ENCODE measurements at places on chromosomes 3 and 15.

GRCh38 chr3:5004319-5005152 is 25.3 kb downstream of the BHLHE40 start:
- no peak for DNase-seq

GRCh38 chr3:5059782-5060181 is 62.3 kb upstream of the ARL8B start:
- DNase-seq, result no peak

DNA sequence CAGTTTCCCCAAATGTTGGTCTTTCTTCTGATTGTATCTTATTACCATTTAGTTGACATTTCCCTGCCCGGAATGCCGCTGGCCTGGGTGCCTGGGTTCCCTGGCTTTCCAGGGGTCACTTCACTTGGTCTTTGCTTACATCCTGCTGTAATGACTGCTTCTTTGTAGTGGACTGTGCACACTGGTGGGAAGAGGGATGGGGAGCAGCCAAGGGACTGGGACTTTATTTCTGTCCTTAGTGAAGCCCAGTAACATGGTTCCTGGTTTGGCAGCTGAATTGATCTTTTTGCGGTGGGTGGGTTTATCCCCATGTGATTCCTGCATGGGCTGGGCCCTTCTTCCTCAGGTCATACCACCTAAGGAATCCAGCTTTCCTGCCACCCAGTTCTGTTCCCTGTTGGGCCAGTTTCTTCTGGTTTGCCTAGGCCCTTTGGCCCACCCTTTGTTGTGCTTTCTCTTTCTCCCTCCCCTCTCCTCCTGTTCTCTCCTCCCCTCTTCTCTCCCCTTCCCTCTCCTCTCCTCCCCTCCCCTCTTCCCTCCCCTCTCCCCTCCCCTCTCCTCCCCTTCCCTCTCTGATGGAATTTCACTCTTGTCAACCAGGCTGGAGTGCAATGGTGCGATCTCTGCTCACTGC is 41.9 kb downstream of the TRIM71 start:
- no peak for DNase-seq

DNA sequence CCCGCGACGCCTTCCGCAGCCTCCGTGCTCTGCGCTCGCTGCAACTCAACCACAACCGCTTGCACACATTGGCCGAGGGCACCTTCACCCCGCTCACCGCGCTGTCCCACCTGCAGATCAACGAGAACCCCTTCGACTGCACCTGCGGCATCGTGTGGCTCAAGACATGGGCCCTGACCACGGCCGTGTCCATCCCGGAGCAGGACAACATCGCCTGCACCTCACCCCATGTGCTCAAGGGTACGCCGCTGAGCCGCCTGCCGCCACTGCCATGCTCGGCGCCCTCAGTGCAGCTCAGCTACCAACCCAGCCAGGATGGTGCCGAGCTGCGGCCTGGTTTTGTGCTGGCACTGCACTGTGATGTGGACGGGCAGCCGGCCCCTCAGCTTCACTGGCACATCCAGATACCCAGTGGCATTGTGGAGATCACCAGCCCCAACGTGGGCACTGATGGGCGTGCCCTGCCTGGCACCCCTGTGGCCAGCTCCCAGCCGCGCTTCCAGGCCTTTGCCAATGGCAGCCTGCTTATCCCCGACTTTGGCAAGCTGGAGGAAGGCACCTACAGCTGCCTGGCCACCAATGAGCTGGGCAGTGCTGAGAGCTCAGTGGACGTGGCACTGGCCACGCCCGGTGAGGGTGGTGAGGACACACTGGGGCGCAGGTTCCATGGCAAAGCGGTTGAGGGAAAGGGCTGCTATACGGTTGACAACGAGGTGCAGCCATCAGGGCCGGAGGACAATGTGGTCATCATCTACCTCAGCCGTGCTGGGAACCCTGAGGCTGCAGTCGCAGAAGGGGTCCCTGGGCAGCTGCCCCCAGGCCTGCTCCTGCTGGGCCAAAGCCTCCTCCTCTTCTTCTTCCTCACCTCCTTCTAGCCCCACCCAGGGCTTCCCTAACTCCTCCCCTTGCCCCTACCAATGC is 2.0 kb downstream of the ISLR start:
- DNase-seq, result no peak

DNA sequence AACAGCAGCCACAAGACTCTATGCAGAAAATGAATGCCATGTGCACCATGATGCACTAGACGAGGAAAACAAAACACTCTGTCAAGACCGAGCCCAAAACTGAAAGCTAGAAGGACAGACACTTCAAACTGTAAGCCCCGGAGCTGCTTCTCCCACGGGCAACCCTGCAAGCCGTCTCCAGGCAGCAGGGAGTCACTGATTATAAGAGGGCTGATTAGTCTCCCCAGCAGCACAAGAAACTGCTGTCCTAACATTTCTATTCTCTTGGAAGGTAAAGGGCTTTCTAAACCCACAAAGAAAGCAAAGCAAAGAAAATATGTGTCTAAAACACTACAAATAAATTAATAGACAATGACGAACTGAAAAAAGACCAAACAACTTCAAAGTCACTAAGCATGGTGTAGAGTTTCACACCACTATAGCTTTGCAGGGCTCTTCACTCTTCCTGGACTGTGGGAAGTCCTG is 15.5 kb downstream of the TBC1D2B start:
- DNase-seq, result no peak

GRCh38 chr3:188417271-188417696 is 263.3 kb downstream of the LPP start:
- DNase-seq, result no peak

DNA sequence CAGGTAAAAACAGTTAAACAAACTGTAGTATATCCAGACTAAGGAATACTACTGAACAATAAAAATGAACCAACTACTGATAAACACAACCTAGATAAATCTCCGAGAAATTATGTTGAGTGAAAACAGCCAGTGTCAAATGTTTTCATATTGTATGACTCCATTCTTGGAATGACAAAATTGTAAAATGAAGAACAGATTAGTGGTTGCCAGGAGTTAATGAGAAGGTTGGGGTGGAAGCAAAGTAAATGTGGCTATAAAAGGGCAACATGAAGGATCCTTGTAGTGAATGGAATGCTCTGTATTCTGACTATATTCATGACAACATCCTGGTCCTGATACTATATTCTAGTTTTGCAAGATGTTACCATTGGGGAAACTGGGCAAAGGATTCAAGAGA is 27.5 kb upstream of the ACKR4 start:
- no peak for DNase-seq

GRCh38 chr3:188471723-188472122 is 317.8 kb downstream of the LPP start:
- no peak for DNase-seq

- no peak for DNase-seq
Measured at GRCh38 chr3:186439725-186440124, 77.7 kb upstream of the DGKG start.

- DNase-seq, result no peak
Measured at GRCh38 chr3:42855219-42855546, 20.5 kb downstream of the CYP8B1 start.

GRCh38 chr3:8220291-8220690 is 281.3 kb upstream of the LMCD1 start:
- DNase-seq, result no peak

- DNase-seq, result no peak
Measured at GRCh38 chr3:194315965-194316361, 35.2 kb downstream of the CPN2 start.

- DNase-seq, result no peak
Measured at GRCh38 chr15:91380114-91380513, 280.1 kb downstream of the SV2B start.

- peak; percentile 64 for DNase-seq
Measured at GRCh38 chr3:122572940-122573412, 4.5 kb upstream of the PARP15 start.

DNA sequence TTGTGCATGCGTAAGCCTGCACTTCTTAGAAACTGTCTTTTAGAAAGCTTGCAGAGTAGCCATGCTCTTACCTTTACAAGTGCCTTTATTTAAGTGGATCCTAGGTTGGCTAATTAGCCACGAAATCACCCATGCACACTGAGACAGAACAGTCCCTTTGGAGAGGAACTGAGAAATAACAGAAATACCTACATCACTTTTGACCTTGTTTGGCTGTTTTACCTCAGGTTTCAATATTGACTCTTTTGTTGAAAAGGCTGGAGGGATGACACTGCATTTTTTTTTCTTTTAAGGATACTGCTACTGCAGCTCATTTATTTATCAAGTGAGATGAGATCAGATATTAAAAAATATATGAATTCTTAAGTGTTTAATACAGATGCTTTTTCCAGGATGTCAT is 155.6 kb upstream of the GOLIM4 start:
- no peak for DNase-seq

GRCh38 chr3:50737906-50738598 is 63.3 kb downstream of the DOCK3 start:
- DNase-seq, result no peak

DNA sequence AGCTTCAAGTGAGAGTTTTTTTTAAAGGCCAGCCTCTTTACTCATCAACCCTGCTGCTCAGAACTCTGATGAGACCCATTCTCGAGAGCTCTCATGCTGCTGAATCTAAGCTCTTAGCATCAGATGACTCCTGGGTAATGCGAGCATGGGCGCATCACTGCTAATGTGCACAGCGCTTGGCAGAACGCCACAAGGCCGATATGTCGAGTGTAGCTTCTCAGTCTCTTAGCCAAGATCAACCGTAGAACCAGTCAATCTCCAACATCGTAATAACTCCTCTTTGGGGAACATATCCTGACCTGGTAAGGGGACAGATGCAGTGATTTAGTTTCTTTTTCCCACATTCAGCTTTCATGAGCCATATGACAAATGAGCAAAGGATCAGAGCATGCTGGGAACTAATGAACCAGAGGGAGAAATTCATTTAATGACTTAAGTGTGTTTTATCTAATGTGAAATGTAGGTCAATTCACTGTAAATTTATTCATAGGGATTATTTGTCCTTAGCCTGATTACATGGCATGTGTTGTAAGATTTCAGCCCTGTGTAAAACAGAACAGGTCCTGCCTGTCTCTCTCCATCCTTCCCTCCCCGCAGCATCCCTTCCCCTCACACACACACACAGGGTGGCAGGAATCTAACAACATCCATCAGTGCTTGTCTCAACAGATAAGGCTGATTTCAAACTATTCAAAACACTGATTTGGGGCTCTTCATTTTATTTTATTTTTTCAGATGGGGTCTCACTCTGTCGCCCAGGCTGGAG is 195.4 kb upstream of the C2CD4B start:
- no peak for DNase-seq

DNA sequence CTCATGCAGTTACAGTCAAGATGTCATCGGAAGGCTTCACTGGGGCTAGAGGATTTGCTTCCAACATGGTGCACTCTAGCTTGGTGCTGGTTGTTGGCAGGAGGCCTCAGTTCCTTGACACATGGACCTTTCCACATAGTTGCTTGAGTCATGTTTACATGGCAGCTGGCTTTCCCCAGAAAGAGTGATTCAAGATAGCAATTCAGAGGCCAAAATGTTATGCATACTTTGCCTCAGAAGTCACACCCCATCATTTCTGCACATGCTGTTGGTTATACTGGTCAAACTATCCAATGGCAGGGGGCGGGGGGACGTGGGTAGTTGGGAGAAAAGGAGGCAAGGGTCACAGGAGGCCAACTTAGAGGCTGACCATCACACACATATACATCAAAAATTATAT is 58.7 kb downstream of the FOXB1 start:
- DNase-seq, result peak; percentile 44

DNA sequence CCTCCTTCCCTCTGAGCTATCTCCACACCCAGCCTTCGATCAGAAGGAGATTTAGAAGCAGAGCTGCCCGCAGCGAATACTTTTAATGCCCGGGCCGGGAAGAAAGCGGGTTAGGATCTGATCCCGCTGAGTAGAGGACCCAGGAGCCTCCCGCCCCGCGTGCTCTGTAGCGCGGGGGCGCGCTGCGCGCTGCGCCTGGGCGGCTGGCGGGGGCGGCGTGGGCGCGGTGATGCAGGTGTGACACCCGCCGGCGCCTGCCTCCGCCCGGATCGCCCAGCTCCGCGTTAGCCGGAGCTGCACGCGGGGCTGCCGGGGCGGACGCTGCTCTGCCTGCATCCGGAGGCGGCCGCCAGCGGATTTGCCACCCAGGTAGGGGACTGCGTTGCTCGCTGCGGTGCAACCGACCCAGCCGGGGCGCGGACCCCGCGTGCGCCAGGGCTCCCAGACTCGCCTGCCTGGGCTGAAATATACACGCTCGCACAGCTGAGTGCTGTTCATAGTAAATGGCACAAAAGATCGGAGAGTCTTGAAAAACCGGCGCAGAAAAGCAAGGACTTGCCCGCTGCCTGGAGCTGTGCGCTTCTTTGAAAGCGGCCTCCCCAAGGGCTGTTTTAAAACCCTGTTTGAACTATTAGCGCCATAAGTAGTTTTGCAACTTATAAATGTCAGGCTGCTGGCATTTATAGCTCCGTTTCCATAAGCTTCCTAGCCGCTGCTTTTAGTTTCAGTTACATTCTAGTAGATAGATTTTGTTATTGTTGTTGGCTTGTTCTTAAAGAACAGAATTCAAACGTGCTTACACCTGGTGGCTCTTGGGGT is at the start of gene SV2B:
SV2B (plus strand) TSS at position 263 of the 819 bp plus-strand sequence. CDS start 126,007 bp downstream, outside the sequence.
- DNase-seq, result no peak

DNA sequence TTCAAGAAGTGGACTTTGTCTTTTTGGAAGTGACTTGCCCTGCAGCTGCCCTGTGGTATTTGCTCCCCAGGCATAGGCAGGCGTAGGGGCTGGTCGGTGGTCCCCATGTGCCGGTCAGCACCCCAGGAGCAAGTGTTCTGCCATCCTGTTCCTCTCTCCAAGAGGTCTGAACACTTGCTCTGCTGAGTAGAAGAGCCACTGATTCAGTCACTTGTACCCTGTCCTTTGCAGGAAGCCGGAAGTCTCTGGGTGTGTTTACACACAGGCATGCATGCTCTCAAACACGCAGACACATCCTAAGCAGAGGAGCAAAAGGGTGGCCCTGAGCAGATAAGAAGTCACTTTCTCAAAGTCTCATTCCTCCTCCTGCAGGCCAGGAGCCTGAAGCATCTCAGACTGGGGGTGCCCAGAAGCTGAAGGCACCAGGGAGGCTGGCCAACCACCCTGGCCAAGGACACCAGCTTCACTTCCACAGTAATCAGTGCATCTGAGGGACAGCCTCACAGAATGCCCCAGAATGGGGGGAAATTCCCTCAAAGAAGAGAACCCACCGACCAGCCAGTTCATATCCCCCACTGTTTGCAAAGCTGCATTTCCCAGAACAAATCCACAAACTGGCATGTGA is 88.7 kb upstream of the POMGNT2 start:
- DNase-seq, result no peak

- peak; percentile 55 for DNase-seq
Measured at GRCh38 chr3:151403246-151403645, 18.7 kb upstream of the P2RY12 start.

Data from stromal cell of bone marrow (primary cell).